CD4-positive, alpha-beta T cell treated with Interferon gamma for 1 hour (primary cell): ENCODE measurements at places on chromosomes 4 and X.

DNA sequence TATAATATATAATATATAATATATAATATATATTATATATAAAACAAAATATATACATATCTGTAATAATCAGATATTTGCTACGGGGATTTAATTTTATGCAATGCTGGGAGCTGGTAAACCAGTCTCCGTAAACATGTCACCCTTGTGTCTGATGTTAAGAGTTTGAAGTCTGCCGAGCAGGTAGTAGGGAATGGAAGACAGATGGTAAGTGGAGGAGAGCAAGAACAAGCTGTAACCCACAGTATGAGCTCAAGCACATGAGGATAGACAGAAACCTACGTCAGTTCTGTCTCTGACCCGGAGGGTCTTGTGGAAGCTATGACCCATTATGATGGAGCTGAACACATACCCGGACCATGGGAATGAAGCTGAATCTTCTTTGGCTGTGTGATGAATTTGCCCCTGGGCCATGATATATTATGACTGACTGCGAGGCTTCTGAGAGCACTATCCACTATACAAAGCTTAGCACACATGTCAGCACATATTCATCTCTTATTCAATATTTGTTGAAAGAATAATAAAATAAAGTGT lies 46.2 kb downstream of the TIGD2 start:
- no peak for DNase-seq

DNA sequence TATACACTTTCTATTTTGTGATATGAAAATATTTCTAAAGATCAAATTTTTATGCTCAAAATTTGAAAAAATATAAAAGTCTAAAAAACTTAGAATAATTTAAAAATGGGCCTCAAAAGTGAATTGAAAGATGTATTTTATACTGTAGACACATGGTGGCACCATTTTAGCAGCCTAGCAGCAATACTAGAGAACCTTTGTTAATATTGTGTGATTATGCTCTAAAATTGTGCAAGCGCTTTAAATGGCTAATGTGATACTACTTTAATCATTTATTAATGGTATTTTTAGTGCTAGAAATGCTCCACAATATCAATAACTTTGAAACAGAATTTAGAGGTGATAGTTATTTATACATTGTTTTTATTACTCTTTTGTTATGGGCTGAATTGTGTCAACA lies 3.7 kb upstream of the GUF1 start:
- no peak for DNase-seq

- DNase-seq, result no peak
Measured at GRCh38 chr4:88618782-88619485, 26.7 kb downstream of the HERC3 start.

DNA sequence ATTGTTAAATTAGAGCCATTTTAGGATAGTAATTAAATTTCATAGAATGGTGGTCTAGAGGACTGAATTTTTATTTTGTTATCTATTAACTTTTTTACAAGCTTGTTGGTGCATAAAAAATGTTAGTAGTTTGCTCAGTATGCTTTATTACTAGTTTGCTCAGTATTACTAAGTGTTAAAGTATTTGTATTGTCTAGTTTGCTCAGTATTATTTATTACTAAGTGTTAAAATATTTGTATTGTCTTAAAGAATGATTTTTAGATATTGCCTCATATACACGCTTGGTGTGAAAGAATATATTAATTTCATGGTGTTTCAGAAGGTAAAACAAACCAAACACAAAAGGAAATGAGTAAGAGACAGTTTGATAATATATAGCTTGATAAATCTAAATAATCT lies 268.4 kb upstream of the MAGEB18 start:
- no peak for DNase-seq

DNA sequence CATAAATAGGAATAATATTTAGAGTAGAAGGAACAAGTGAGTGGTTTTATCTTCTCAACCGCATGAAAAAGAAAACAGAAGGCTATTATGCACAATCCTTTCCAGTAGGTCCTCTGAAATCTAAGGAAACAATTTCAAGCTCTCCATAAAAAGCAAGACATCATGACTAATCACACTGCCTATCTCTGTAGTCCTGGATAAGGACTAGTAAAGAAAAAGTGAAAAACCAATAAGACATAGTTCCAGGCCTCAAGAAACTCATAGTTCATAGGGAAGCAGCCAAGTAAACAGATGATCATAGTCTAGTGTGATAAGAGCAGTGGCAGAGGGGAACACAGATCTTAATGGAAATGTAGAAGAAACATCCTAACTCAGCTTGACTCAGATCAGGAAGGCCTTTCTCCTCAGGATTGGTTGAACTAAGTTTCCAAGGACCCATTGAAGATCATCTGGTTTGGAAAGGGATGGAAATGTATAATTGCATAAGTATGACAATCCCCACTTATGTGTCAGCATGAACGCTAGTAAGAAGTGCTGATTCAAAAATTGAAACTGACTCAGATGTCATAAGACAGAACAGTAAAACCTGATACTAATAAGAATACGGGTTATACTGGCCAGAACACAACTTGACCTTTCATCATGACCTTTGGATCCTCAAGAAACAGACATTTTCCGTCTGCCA lies 155.3 kb downstream of the GRIA3 start:
- no peak for DNase-seq

GRCh38 chrX:8345473-8345872 lies 119.2 kb upstream of the VCX3B start:
- DNase-seq, result no peak

- no peak for DNase-seq
Measured at GRCh38 chr4:85166318-85166717, 199.8 kb upstream of the WDFY3 start.
